ENCODE measurements at places on chromosomes 4 and X. TPM values are rescaled to one million over a fixed set of nuclear protein-coding genes. Genes with fewer than 3 reads are reported as not detected.

DNA sequence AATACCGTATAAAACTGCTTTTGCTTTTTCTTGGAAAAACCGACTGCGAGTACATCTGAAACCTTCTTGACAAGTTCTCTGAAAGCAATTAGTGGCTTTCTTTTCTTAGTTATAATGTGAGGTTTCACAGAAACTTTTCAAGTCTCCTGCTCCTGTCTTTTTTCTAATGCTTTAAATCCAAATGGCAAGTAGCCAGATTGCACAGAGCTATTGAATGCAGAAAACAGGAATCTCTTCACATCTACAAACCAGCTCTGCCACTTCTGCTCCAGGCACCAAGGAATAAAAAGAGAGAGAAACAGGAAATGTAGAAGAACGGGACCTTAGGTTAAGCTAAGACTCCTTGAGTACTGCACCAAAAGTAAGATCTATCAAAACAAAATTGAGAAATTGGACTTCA is 267.3 kb upstream of the TET2 start:
- DNase-seq, result no peak
- no peaks in the 10 kb centered on the region for H3K4me1 ChIP-seq

DNA sequence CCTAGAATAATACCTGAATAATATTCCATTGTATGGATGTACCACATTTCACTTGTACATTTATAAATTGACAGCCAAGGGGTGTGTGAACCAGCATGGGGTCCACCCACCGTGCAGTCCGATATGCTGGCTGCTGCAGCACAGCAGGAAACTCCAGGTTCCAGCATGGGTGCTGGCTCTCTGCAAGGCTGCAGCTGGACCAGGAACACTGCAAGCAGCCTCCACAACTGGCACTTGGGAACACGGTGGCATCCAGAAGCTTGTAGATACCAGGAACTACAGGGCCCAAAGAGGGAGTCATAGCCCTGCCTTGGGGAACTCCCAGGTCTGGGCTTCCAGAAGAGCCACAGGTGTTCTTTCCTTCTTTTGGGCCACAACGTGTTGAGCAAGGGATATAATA is 91.2 kb downstream of the NXF2 start:
- no peaks in the 10 kb centered on the region for H3K4me1 ChIP-seq
- no peaks in the 10 kb centered on the region for H3K27me3 ChIP-seq
- H3K4me3 ChIP-seq, result no peak overlapping the region
- no peak overlapping the region for H3K27ac ChIP-seq

DNA sequence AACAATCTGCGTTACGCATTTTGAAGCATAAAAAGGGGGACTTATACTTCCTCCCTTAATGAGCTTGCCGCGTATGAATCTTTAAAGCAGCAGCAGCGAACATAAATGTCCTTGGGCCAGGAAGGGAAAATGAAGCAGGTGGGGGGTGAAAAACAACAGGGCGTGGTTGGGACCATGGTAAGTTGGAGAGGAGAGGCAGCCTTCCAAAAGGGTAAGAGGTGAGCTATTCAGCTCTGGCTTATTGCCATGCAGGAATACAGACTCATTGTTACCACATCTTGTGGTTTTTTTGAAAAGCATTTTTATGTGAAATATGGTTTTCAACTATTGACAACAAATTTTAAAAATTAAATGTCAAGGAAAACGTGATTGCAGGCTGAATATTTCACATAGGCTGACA is 710.7 kb upstream of the FAM241A start:
- H3K4me1 ChIP-seq, result no peaks in the 10 kb centered on the region
- no peaks in the 10 kb centered on the region for H3K36me3 ChIP-seq
- DNase-seq, result no peak
- no peak overlapping the region for H3K4me3 ChIP-seq
- no peak overlapping the region for H3K27ac ChIP-seq

DNA sequence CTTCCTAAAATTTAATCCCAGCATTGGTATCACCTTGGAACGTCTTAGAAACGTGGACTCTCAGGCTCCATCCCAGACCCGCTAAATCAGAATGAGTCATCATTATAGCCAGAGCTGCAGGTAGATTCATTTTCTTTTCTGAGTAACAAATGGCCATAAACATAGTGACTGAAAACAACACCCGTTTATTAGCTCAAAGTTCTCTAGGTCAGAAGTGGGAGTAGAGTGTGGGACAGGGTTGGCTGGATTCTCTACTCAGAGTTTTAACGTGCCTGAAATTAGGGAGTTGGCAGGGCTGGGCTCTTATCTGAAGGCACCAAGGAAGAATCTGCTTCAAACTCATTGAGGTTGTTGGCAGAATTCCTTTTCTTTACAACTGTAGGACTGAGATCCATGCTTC is 101.8 kb upstream of the C1QTNF7 start:
- no peak for DNase-seq
- H3K27ac ChIP-seq, result no peak overlapping the region
- peaks cover 7% of the 10 kb centered on the region for H3K27me3 ChIP-seq
- H3K4me3 ChIP-seq, result no peak overlapping the region
- no peaks in the 10 kb centered on the region for H3K36me3 ChIP-seq

GRCh38 chr4:135267148-135267865 is 1065.7 kb upstream of the PABPC4L start:
- H3K4me3 ChIP-seq, result no peak overlapping the region
- H3K36me3 ChIP-seq, result no peaks in the 10 kb centered on the region
- no peak for DNase-seq
- H3K27me3 ChIP-seq, result peaks cover 3% of the 10 kb centered on the region
- no peaks in the 10 kb centered on the region for H3K4me1 ChIP-seq
- peak overlapping the region; percentile 10 for H3K27ac ChIP-seq

Gene SCRG1
- not detected for total RNA-seq

GRCh38 chrX:100913111-100913510 is 15.6 kb downstream of the XKRX start:
- H3K4me1 ChIP-seq, result no peaks in the 10 kb centered on the region
- no peak overlapping the region for H3K4me3 ChIP-seq
- no peak overlapping the region for H3K27ac ChIP-seq
- DNase-seq, result no peak

GRCh38 chrX:78199851-78200250 is 60.4 kb upstream of the TAF9B start:
- no peak for DNase-seq
- no peak overlapping the region for H3K4me3 ChIP-seq
- H3K27ac ChIP-seq, result no peak overlapping the region
- H3K36me3 ChIP-seq, result no peaks in the 10 kb centered on the region

DNA sequence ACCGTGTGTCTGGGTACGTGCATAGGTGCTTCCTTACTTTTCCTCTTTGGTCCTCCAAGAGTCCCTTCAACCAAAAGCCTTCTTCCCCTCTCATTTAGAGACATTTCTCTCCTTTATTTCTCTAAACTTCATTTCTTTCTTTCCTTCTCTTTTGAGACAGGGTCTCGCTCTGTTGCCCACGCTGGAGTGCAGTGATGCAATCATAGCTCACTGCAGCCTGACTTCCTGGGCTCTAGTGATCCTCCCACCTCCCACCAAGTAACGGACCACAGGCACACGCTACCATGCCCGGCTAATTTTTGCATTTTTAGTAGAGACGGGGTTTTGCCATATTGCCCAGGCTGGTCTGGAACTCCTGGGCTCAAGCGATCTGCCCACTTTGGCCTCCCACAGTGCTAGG is 42.2 kb downstream of the ACOX3 start:
- H3K27me3 ChIP-seq, result peaks cover 7% of the 10 kb centered on the region
- no peak overlapping the region for H3K4me3 ChIP-seq
- no peak for DNase-seq
- H3K36me3 ChIP-seq, result peaks cover 25% of the 10 kb centered on the region
- no peak overlapping the region for H3K27ac ChIP-seq

DNA sequence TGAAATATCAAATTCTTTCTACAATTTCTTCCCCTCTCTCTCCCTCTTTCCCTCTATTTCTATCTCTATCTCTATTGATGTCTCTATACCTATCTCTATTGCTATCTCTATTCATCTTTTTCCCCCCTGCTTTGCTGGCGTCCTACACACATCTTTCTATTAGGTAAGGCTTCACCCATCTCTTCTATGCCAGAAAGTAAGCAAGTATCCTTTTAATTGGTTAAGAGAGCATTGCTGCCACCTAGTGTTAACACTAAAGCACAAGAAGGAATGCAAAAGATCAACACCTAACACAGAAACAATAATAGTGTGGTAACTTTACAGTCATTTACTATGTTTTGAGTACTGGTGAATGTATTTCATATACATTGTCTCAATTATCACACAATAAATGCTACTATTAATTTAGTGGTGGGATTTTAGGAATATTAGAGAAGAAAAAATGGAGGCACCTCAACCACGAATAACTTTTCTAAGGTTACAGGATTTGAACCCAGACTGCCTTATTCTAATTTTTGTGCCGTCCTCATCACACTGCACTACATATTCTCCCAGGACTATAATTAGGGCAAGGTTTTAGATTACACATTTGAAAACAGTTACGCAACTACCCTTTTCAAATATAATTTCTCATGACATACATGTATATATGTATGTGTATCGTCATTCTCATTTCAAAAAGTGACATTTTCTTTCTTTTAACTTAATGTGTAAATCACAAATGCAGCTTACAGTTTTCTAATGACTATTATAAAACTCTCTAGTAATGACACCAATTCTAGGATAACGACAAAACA is 3.7 kb upstream of the C4orf36 start:
- DNase-seq, result peak; percentile 21
- H3K27me3 ChIP-seq, result peaks cover 6% of the 10 kb centered on the region
- H3K27ac ChIP-seq, result no peak overlapping the region
- no peaks in the 10 kb centered on the region for H3K36me3 ChIP-seq
- no peak overlapping the region for H3K4me3 ChIP-seq

Measured in endothelial cell (in vitro differentiated cells).